ENCODE measurements at places on chromosomes 2 and 18. TPM values are rescaled to one million over a fixed set of nuclear protein-coding genes. Genes with fewer than 3 reads are reported as not detected.

Gene NT5DC4
- 0.83 TPM for total RNA-seq

Gene IL36A
- not detected for total RNA-seq

Gene PRSS56
- total RNA-seq: not detected

Gene LOXHD1
- 3.1 TPM for total RNA-seq

Gene PLB1
- total RNA-seq: 8.0 TPM

Gene ATRAID
- total RNA-seq: 90.0 TPM

Gene HYCC2
- total RNA-seq: 25.2 TPM

Gene CYRIA
- total RNA-seq: 23.6 TPM

Gene TTL
- total RNA-seq: 32.8 TPM

Gene KLHL41
- 1.6 TPM for total RNA-seq

Gene NFU1
- 32.2 TPM for total RNA-seq

Gene UNC80
- 2.2 TPM for total RNA-seq

Gene SKOR2
- total RNA-seq: not detected

Gene TCF23
- total RNA-seq: not detected
